ENCODE measurements at places on chromosomes 6 and 20. TPM values are rescaled to one million over a fixed set of nuclear protein-coding genes. Genes with fewer than 3 reads are reported as not detected.

GRCh38 chr20:37408302-37409193 is 62.6 kb downstream of the SRC start:
- H3K4me3 ChIP-seq = no peak overlapping the region
- no peaks in the 10 kb centered on the region for H3K36me3 ChIP-seq
- H3K4me1 ChIP-seq = peaks cover 10% of the 10 kb centered on the region
- no peak for DNase-seq
- peaks cover 24% of the 10 kb centered on the region for H3K27me3 ChIP-seq

DNA sequence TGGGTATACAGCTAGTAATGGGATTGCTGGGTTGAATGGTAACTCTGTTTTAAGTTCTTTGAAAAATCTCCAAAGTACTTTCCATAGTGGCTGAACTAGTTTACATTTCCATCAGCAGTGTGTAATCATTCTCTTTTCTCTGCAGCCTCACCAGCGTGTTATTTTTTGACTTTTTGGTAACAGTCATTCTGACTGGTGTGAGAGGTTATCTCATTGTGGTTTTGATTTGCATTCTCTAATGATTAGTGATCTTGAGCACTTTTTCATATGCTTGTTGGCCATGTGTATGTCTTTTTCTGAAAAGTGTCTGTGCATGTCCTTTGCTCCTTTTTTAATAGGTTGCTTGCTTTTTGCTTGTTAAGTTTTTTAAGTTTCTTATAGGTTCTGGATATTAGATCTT is 194.2 kb upstream of the PHACTR1 start:
- H3K4me3 ChIP-seq = no peak overlapping the region
- H3K4me1 ChIP-seq = no peaks in the 10 kb centered on the region
- no peaks in the 10 kb centered on the region for H3K36me3 ChIP-seq
- peaks cover 13% of the 10 kb centered on the region for H3K27me3 ChIP-seq
- DNase-seq = no peak

- DNase-seq = no peak
- H3K36me3 ChIP-seq = no peaks in the 10 kb centered on the region
- H3K27ac ChIP-seq = no peak overlapping the region
- no peaks in the 10 kb centered on the region for H3K27me3 ChIP-seq
- H3K4me3 ChIP-seq = no peak overlapping the region
- H3K4me1 ChIP-seq = peaks cover 4% of the 10 kb centered on the region
Measured at GRCh38 chr6:120355822-120356221, 978.5 kb downstream of the TBC1D32 start.

DNA sequence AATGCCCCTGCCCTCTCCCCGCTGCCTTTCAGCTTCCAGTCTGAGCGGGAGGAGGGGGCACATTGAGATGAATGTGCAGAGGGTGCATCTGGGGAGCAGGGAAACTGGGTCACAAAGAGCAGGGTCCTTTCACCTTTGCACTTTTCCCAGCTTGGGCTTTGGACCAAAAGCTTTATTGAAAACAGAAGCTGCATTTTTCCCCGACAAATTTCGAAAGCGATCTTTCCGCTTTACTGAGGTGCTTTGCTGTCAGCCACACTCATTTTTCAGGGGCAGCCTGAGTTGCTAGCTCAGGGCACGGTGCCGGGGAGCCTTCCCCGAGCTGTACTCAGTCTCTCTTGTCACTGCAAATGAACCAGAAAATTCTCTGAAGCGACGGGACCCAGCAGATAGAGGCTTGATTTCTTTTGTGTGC is 283.7 kb upstream of the SOX4 start:
- no peaks in the 10 kb centered on the region for H3K36me3 ChIP-seq
- no peaks in the 10 kb centered on the region for H3K4me1 ChIP-seq
- no peak overlapping the region for H3K27ac ChIP-seq
- no peak for DNase-seq
- H3K27me3 ChIP-seq = peaks cover 2% of the 10 kb centered on the region

DNA sequence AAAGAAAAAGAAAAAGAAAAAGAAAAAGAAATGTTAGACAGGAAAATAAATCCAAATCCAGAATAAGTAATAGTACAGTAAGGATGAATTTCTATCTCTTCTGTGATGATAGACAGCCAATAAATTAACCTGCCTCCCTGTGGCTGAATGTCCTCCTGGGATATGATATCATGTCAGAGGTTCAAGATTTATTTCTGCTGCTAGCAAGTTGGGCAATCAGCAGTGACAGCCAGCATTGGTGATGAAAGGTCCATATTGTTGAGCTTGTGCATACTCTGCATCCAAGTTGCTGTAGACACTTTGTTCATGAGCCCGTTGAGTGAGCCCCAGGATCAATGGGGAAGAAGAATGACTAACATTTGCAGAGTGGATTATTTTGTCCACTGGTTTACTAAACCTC is 44.9 kb upstream of the CEP85L start:
- DNase-seq = no peak
- H3K27ac ChIP-seq = no peak overlapping the region

DNA sequence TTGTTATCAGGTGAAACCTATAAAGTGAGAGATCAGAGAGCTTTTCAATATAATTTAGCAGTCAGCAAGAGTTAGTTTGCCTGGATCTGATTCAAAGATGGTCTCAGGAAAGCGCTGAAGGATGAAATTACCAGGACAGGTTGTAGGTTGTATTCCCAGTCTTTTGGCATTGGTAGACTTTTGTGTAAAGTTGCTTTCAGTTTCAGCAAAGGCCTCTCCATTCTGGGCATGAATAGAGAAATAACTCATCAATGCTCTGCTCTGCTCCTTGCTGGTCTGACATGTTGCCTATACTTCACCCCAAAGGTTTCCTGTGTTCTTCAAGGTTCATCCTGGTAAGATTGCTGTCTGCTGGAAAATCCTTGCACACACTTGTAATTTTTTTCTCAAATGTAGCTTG is 714.8 kb downstream of the EPM2A start:
- H3K4me1 ChIP-seq = peaks cover 18% of the 10 kb centered on the region
- no peak for DNase-seq
- no peak overlapping the region for H3K4me3 ChIP-seq
- no peaks in the 10 kb centered on the region for H3K36me3 ChIP-seq
- peaks cover 6% of the 10 kb centered on the region for H3K27me3 ChIP-seq

CNKSR3 gene
- 0.34 TPM for total RNA-seq

TFAP2A gene
- total RNA-seq = not detected

GPLD1 gene
- total RNA-seq = 0.51 TPM

Data from activated CD8-positive, alpha-beta T cell treated with anti-CD3 and anti-CD28 coated beads for 36 hours (primary cell).